IMR-90 (cell line): ENCODE measurements at places on chromosomes 3 and 15. TPM values are rescaled to one million over a fixed set of nuclear protein-coding genes. Genes with fewer than 3 reads are reported as not detected.

- peak; percentile 89 for DNase-seq
Measured at GRCh38 chr3:136819392-136819730, 435 bp downstream of the SLC35G2 start.

- DNase-seq, result peak; percentile 54
Measured at GRCh38 chr15:62847900-62848489, 194.6 kb upstream of the TPM1 start.

DNA sequence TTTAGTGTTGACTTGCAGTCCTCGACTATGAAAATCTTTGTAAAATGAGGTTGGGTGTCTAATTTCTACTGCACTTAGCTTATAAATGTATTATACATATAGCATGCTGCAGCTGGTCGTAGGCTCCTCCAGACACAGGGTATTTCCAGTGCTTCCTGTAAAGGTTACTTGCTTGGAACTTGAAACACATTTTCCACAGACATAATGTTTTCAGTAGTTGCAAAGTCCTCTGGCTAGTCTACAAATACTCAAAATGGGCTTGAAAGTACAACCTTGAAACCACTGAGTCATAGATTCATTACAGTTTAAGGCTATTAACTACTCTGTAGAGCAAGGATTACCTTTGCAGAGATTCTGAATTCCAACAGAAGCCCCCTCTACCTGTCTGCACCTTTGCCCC is 464.1 kb downstream of the RAP2B start:
- no peak for DNase-seq

GRCh38 chr3:128453501-128454309 is 13.0 kb downstream of the DNAJB8 start:
- DNase-seq, result no peak

- DNase-seq, result no peak
Measured at GRCh38 chr15:53256457-53256856, 466.3 kb upstream of the ONECUT1 start.

NPAP1 gene
- polyA plus RNA-seq, result not detected in 2 replicates
